ENCODE measurements at places on chromosomes 6 and 20. TPM values are rescaled to one million over a fixed set of nuclear protein-coding genes. Genes with fewer than 3 reads are reported as not detected.

The HTR1E gene
- not detected for total RNA-seq

The IER3 gene
- 67.5 TPM for total RNA-seq

The SLC13A3 gene
- 2.4 TPM for total RNA-seq

The WFDC10B gene
- total RNA-seq: 0.32 TPM

The SCP2D1 gene
- total RNA-seq: not detected

The FRK gene
- total RNA-seq: 1.9 TPM

The GPX6 gene
- total RNA-seq: not detected

The PNLDC1 gene
- total RNA-seq: 0.81 TPM

The TBXT gene
- not detected for total RNA-seq

The ACOT13 gene
- 5.7 TPM for total RNA-seq

The LMBRD1 gene
- total RNA-seq: 33.4 TPM

The MOXD1 gene
- total RNA-seq: 75.3 TPM

The SDHAF4 gene
- 5.2 TPM for total RNA-seq

The PAX1 gene
- 0.49 TPM for total RNA-seq

The IGF2R gene
- 95.2 TPM for total RNA-seq

The SIM1 gene
- total RNA-seq: 10.7 TPM

The CCDC28A gene
- total RNA-seq: 7.0 TPM

The FAM83D gene
- total RNA-seq: 1.6 TPM

The TTLL9 gene
- not detected for total RNA-seq

The OR2B6 gene
- total RNA-seq: not detected

The ZNF165 gene
- total RNA-seq: 0.32 TPM

The PLAGL1 gene
- 36.2 TPM for total RNA-seq

The GABRR1 gene
- total RNA-seq: not detected

The OGFR gene
- 50.6 TPM for total RNA-seq

All from hair follicle dermal papilla cell (primary cell).